ENCODE measurements at places on chromosomes 5 and 9.

- no peak for DNase-seq
Measured at GRCh38 chr9:114088571-114089170, 10.4 kb downstream of the KIF12 start.

- DNase-seq = no peak
Measured at GRCh38 chr5:1883925-1884677, 1.4 kb upstream of the IRX4 start.

GRCh38 chr5:14006823-14007520 is 62.5 kb upstream of the DNAH5 start:
- no peak for DNase-seq

DNA sequence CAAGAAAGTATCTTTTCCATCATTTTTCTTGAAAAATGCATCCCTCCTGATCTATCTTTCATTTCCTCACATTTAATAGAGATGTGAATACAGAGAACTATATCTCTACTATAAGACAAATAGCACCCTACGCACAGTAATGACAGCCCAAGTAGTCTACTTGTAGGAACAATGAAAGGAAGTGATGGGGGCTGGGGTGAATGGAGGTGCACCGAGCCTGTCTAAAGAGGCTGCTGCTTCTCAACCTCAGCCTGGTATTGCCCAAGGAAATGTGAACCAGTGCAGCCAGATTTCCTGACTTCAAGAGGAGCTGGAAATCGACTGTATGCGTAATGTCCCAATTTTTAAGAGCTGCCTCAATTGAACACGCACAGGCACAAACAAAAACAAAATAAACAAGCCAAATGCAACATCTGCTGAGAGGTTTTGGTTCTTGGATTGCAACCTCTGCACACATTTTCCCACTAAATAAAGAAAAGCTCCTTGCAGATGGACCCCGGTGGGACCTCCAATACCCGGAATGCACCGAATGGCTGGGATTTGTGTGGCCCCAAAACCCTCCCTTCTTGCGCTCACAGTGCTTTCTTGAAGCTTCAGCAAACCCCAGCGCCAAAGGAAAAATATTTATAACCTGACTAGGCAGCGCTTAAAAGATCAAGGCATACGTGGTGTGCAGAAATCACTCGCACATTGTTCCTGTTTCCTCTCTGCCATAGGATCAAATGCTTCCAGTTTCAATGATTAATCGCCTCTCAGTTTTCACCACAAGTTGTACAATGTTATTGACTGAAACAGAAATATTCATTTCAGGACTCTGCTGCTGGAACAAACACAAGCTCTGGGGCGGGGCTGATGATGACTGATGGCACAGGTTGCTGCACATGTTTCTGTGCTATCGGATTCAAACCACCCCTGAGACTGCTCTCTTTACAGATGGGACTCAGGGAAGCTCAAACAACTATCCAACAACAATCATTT is 68.3 kb downstream of the KCNIP1 start:
- no peak for DNase-seq

DNA sequence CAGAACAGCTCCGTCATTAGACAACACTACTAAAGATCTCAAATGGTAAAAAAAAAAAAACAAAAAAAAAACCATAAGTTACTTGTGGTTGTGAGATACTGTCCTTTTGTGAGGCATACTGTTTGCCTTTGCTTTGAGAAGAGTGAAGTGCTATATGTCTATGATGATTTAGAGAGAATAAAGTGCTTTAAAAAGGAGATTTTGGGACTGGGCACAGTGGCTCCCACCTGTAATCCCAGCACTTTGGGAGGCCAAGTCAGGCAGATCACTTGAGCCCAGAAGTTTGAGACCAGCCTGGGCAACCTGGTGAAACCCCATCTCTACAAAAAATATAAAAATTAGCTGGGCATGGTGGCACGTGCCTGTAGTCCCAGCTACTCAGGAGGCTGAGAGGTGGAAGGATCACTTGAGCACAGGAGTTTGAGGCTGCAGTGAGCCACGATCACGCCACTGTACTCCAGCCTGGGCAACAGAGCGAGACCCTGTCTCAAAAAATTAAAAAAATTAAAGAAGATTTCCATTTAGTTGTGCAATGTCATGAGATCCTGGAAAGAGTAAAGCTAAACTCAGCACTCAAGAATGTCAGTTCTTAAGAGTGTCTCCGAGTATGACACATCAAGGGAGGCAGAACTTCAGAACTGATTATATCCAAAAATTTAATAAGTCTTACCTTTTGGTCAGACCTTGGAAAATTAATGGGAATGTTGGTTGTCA is 87.3 kb downstream of the PRDM6 start:
- DNase-seq = no peak

DNA sequence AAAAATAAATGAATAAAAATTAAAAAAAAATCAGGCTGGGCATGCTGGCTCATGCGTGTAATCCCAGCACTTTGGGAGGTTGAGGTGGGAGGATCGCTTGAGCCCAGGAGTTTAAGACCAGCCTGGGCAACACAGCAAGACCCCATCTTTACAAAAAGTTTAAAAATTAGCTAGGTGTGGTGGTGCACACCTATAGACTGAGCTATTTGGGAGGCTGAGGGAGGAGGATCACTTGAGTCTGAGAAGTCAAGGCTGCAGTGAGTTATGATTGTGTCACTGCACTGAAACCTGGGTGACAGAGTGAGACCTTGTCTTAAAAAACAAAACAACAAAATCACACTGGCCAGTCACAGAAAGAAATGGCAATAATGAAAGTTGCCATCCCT is 3.4 kb upstream of the CNTRL start:
- no peak for DNase-seq

DNA sequence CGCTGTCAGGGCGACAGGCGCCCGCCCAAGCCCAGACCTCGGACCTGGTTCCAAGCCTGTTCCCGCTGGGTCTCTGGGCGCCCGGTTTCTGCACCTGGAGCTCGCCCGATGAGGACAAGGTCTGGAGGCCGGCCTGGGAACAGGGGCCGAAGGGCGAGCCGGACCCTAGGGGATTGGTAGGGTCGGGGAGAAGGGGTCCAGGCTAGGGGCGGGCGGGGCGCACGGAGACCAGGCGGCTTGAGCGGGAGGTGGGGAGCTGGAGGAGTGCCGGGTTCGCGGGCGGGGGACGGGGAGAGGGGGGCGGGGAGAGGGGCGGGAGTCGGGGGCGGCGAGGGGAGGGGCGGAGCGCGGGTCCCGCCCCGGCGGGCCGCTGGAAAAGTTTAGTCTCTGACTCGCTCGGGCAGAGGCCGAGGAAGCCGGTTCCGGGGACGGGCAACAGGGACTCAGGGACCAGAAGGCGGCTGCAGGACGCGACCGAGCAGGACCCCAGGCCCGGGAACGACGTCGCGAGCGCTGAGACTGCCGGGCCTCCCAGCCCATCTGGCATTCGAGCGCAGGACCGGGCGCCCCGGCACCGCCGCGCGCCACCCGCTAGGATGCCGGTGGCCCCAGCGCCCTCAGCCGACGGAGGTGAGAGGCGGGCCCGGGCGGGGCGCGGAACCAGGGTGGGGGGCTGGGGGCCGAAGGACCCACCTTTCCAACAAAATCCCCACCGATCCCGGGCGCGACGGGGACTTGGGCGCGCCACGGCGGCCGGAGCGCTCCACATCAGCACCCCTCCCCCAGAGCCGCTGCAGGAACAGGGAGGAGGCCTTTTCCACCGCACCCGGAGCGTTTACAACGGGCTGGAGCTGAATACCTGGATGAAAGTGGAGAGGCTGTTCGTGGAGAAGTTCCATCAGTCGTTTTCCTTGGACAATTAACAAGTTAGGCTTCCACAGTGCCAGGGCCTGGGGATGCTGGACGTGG is at the start of gene S1PR3:
Gene S1PR3 (plus strand): TSS at position 403 of the 969 bp plus-strand sequence. CDS start 9,733 bp downstream, outside the sequence.
- DNase-seq = no peak

- peak; percentile 55 for DNase-seq
Measured at GRCh38 chr9:134434894-134435506, 108.7 kb downstream of the RXRA start.

All from SHP77 treated with DMSO at 0.1 percent for 48 hours (cell line).